ENCODE measurements at places on chromosomes 7 and 10.
A peak's percentile ranks its signal among the peaks of the same experiment; 100 is the strongest.

DNA sequence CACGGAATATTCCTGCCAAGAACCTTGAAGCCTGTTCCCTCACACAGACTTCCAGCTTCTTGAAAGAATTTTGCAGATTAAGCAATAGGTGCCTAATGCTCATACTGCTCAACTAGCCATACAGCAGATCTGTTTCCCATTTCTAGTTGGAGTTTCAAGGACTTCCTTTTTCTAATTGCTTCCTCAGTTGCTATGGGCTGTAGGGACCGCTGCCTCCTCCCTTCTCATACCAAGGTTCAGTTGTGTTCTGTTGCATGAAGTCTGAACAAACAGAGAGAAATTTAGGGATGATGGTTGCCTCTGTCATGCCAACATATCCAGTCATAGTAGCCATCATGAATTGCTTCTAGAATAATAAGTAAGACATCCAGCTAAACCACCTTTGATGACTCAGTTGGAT lies 6.8 kb downstream of the ITGA8 start:
- DNase-seq: no peak

GRCh38 chr7:128781126-128781525 lies 5.5 kb upstream of the OPN1SW start:
- no peak for DNase-seq

DNA sequence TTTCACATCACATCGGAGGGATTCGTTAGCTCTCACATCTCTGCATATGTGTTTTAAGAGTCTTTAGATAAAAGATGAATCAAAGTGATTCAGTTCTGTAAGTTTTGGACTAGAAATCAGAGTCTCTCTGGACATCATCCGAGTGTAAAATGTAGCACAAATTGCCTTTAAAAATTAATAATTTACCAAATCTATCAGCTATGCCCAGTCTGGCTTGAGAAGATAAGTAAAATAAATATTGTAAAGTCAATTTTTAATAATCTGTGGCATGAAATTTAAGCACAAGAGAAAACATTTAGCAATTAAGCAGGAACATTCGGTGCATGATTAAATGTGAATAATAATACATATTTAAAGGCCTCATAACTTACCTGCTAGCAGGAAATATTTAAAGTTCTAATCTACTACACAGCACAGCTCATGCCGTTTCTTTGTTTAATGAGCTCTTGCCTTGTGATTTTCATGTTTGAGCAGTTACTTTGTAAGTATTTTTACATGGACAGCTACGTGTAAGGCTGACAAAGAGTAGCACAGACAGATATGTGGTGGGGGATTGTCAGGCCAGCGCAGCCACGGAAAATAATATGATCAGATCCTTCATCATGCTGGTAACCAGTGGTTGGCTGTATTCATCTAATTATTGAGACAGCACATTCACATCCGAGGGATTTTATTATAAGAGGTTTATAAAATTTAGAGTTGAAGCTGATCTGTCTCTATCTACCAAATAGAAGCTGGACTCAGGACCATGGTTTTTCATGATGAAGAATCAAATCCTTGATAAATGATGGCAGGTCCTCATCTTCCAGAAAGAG lies 317.3 kb downstream of the ADARB2 start:
- DNase-seq: no peak

DNA sequence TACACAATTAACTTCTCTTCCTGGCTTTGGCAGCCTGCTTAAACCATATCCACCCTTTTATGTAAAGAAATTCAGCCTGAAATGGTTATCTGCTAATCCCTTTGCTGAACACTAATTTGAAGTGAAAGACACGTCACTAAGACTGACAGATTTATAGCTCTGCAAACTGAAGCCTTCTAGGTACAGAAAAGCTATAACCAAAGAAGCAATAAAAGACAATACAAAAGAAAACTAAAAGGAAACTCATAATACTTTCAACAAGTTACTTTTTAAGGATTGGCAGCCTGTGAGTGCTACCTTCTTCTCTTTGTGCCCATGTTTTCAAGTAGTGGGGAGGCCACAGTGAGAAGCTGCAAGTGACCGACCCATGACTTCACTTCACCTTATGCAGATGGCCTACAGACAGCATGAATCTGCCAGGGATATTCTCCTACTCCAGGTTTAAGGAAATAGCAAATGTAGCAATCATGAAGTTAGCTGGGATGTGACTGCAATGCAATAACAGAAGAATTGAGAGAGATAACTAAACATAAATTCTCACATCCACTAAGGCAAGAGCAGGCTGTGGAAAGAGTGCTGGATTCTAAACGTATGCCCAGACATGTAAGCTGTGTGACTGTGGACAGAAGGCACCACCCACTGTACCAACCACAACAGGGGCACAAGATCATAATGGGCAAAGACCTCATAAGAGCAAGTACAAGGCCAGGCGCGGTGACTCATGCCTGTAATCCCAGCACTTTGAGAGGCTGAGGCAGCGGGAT lies 10.7 kb upstream of the SPOCK2 start:
- DNase-seq: no peak

DNA sequence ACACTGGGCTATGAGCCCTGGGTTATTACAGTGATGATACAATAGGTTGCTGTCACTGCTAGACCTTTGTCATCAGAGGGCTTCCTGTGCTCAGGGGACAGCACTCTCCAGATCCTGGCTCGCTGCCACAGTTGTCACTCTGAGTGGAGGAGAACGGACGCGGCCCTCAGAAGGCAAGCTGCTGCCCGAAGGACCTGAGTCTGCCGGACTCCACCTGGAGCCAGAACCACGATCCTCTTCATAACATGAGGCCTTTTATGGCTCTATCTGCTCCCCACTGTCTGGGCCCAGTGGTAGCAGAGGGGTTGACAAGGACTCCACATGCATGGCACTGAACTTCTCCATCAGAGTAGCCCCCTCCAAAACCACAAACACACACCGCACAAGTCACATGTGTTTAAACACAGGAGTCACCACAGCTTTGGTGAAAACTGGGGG lies 94.7 kb upstream of the EFCAB10 start:
- DNase-seq: peak; percentile 39

GRCh38 chr7:147308539-147308938 lies 1191.9 kb downstream of the CNTNAP2 start:
- DNase-seq: no peak

- DNase-seq: no peak
These were observed 32.5 kb downstream of the PDE1C start for GRCh38 chr7:32037650-32038198.

DNA sequence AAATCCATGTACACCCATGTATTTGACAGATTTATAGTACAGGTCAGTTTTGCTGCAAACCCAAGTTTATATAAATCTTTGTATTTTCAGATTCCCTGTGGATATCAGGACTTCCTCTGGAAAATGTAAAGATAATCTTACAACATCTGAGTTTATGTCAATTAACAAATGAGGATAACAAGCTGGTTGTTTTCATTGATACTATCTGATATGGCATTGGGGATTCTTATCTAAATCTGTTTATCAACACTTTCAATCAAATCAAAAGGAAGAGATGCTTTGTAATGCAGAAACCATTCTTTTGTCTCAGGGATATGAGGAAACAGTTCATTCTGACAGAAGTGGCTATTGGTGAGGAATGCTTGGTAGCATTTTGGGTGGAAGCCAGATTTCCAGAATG lies 64.9 kb upstream of the FAM204A start:
- no peak for DNase-seq

DNA sequence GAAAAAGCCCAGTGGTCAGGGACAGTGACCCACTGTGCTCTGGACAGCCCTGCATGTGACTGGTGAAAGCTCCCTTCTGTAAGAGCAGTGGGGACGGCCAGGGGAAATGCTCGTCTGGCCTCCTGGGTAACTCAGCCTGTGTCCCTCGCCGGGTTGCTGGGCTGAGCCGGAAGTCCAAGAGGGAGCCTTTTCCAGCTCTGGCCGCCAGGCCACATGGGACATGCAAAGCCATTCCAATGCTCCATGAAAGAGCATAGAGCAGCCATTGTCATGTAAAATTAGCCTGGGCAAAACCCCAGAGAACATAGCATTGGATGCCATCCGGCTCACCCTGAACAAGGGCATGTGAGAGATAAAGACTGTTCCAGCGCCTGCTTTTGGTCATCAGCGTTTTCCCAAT lies 64.9 kb upstream of the ADRB1 start:
- DNase-seq: no peak

DNA sequence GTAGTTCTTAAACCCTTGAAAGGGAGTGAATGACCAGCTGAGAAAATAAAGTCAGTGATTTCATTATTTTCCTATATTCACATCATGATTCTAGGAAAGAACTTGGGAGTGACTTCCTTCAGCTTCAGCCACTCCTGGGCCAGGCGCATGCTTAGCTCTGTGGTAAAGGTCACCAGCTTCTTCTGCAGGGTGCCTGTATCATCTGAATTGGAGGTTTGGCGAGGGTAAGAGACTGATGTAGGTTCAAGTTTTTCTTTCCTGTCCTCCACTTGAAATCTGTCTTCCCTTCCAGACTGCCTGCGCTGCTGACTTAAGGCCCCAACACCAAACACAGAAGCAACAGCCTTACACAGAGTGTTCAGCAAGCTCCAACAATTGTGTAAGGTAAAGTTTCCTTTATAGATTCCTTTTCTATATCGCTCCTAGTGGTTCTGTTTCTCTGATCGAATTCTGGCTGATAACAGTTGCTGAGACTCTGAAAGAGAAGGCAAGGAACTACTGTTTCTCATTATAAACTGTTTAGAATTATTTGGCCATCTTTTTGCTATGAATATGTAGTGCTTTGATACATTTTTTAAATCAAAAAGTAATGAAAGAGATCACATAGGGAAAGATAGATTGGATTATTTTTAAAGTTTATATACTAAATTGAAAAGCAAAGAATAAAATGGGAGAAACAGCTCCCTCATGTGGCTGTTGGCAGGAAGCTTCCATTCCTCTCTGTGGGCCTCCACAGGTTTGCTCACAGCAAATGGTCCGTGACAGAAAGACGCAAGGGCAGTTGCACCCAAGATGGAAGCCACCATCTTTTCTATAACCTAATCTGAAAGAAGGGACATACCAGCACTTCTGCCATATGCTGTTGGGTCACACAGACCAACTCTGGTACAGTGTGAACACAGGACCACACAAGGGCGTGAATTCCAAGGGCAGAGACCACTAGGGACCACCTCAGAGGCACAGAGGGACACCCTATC lies 14.0 kb downstream of the GATAD1 start:
- DNase-seq: peak; percentile 3

DNA sequence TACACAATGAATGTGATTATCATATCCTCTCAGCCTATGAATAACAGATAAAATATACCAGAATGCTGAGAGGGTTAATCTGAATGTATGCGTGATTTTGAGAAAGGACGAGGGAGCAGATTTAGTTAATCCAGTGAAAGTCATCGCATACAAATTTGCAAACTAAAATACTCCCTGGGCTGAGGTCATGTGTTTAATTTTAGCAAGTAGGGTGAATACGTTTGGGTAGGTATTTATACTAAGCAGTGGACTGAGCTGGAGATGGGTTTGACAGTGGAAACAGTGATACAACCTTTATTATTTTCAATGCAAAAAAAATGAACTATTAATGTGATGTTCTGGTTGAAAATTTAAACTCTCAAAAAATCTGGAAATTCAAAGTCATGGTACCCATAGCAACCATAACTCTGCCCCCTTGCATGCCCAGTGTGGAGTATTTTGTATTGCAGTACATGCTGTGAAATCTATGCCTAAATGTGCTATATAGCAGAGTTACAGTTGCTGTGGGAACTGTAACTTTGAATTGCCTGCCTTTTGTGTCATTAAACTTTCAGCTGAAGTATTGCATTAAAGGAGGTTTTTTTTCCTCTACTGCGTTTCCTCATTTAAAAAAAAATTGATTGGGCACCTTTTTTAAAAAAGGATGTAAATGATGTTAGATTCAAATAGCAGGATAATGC lies 9.5 kb upstream of the ARID5B start:
- no peak for DNase-seq

DNA sequence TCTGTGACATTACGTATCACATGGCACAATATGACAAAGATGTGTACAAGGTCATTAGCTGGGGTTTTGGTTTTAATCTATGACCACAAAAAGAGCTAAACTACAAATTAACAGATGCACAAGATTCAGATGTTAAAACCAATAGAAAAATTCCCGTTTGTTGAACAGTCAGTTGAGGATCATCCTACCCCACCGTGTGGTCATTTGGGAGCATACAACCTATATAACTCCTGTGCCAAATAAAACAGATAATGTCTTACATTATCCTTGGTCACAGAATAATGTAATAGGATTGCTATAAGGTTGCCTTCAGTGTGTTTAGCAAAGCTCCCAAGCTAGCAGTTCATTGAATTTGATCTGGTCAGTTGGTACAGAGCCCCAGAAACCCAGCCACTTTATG lies 28.2 kb downstream of the ASNS start:
- no peak for DNase-seq

- no peak for DNase-seq
These were observed 104.5 kb upstream of the PCLO start for GRCh38 chr7:83267141-83267631.

DNA sequence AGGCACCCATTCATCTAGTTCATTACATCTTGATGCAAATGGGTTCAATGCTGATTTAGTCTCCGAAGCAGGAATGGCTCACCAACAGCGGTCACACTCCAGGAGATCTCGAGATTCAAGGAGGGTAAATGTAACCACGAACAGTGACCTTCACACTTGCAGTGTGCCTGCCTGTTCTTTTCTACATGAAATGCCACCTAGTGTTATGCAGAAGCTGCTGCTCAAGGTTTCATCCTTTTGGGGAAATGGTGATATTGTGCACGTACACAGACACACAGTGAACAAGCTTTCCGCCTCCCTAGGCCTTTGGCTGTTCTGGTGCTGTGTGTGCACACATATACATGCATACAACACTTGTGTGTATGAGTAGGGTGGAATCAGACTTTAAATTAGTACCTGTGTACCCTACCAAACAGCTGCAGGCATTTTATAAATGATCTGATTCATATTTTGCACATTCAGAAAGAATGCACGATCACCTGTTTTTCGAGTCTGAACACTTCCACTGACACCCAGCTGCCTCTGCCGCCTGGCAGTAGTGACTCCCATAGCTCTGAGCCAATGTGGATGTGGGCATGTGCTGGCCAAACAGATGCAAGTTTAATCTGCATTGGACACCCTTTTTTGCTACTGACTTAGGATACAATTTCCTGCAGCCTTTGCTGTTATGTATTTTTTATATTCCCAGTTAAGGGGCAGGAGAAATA lies 100.5 kb downstream of the TACC2 start:
- no peak for DNase-seq

DNA sequence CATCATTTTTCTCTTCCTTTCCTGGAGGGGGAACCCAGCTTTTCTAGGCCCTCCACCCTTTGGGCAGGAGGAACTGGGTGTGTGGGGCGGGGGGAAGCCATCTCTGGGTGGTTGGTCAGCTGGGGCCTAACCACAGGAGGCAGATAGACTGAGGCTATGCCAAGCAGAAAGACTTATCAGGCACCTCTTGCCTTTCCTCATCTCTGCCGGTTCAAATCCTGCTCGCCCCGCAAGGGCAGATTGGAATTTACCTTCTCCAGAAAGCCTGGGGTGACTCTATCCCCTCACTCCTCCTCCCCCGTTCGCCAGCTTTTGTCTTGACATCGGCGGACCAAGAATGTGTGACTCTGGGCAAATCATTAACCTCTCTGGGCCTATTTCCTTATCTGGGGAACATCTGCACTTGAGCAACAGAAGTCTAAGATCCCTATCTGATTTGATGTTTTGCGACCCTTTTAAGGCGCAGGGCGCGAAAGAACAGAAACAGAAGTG lies 584 bp upstream of the GARS1 start:
- DNase-seq: peak; percentile 11
